Panc1 (cell line): ENCODE measurements at places on chromosomes 2 and 18.

DNA sequence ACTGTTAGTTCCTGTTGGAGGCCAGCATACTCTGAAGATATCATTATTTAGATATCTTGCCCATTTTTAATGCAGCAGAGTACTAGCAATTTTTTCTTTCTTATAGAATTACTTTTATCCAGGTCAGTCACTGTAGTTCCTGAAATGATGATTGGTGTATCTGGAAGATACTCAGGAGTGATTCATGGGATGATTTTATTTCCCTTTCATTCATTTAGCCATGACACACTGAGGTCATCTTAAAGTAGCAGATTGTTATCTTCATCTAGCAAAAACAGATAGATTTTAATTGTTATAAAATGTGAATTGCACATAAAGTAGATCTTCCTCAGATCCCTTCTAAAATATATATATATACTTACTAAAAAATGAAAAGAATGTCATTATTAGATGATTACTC, 109.1 kb downstream of the PIK3C3 start:
- no peak overlapping the region for H3K4me3 ChIP-seq
- H3K4me1 ChIP-seq: no peaks in the 10 kb centered on the region
- no peak for DNase-seq
- no peaks in the 10 kb centered on the region for H3K36me3 ChIP-seq
- H3K27ac ChIP-seq: no peak overlapping the region

DNA sequence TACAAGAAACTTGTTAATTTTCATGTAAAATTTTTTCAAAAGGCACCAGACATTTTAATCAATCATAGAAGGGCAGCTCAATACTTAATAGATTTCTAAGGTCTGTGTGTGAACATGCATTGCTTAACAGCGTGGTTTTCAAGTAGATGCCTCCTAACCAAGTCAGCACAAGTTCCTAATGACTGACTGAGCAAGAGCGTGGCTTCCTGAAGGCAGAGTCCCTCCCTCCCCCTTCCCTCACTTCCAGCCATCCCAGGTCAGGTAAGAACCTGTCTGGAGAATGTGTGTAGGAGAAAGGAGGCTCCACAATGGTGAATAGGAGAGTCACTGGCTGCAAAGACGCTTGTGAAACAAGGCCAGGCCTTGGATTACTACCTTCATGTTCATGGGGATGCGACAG, 33.5 kb upstream of the DAPL1 start:
- H3K4me1 ChIP-seq: no peaks in the 10 kb centered on the region
- no peak for DNase-seq
- no peaks in the 10 kb centered on the region for H3K36me3 ChIP-seq
- no peak overlapping the region for H3K27ac ChIP-seq
- no peak overlapping the region for H3K4me3 ChIP-seq

DNA sequence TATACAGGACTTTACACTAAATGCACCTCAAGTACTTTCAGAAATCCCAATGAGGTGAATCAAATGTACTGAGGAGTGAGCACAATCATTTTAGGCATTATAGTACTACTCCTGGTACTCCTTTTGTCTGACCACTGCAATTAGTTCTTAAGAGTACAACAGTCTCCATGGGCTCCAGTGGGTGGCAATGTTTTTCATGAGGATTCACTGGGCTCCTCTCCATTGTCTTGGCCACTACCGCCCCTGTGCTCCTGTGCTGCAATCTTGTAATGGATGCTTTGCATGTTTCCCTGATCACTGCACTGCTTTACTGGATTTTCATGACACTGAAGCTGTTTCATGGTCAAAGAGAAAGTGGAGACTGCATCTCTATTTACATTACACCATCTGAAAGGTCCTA, 268.5 kb upstream of the ZSWIM2 start:
- no peaks in the 10 kb centered on the region for H3K27me3 ChIP-seq
- no peaks in the 10 kb centered on the region for H3K4me1 ChIP-seq
- no peaks in the 10 kb centered on the region for H3K36me3 ChIP-seq
- no peak for DNase-seq

DNA sequence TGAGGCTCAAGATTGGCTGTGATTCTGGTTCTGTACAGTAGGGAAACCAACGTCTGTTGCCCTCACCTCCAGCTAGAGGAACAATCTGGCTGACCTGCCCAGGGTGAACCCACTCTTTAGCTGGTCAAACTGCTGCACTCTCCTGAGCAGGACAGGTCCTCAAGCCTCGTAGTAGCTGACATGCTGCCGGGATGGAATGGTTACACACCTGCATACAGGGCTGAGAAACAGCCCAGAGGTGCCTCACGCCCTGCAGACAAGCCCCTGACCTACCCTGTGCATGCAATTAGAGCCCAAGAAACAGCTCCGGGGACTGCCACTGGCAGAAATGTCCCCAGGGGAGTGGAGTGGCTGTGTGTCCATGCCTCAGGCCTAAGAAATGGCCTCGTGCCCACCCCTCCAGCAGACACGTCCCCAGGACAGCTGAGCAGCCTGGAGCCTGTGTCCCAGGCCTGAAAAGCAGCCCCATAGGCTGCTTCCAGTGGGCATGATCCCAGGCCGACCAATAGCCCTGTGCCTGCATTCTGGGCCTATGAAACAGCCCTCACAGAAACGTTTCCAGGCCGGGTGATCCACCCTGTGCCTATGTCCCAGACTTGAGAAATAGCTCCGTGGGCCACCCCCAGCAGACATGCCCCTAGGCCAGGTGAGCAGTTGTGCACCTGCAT, 25.4 kb downstream of the BOLL start:
- no peaks in the 10 kb centered on the region for H3K36me3 ChIP-seq
- H3K27me3 ChIP-seq: no peaks in the 10 kb centered on the region
- H3K4me3 ChIP-seq: no peak overlapping the region
- H3K27ac ChIP-seq: no peak overlapping the region

GRCh38 chr2:178270338-178270737, 76.0 kb downstream of the OSBPL6 start:
- no peak overlapping the region for H3K4me3 ChIP-seq
- no peak overlapping the region for H3K27ac ChIP-seq
- DNase-seq: no peak
- H3K4me1 ChIP-seq: no peaks in the 10 kb centered on the region
- H3K36me3 ChIP-seq: no peaks in the 10 kb centered on the region

- H3K27me3 ChIP-seq: no peaks in the 10 kb centered on the region
- no peak overlapping the region for H3K4me3 ChIP-seq
- DNase-seq: no peak
- H3K27ac ChIP-seq: peak overlapping the region; percentile 79
Observed at GRCh38 chr2:233486357-233486756, 80.2 kb downstream of the USP40 start.

DNA sequence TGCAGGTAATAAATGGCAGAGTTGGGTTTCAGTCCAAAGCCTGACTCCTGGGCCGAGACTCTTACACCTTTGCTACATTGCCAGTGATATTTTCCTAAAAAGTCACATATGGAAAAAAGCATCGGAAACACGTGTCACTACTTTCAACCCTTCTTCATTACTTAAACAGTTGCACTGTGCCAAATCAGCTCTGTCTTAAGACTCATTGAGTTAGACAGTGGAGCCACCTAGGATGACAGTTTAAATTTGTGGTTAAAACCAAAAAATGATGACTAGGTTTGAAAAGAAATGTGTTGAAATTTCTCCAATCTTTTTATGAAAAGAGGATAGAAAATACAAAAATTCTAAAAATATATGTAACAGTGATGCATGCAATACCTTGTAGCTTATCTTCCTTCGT, 97.5 kb downstream of the TMEM247 start:
- DNase-seq: no peak
- H3K4me1 ChIP-seq: no peaks in the 10 kb centered on the region
- no peak overlapping the region for H3K27ac ChIP-seq
- H3K36me3 ChIP-seq: no peaks in the 10 kb centered on the region
- no peaks in the 10 kb centered on the region for H3K27me3 ChIP-seq

DNA sequence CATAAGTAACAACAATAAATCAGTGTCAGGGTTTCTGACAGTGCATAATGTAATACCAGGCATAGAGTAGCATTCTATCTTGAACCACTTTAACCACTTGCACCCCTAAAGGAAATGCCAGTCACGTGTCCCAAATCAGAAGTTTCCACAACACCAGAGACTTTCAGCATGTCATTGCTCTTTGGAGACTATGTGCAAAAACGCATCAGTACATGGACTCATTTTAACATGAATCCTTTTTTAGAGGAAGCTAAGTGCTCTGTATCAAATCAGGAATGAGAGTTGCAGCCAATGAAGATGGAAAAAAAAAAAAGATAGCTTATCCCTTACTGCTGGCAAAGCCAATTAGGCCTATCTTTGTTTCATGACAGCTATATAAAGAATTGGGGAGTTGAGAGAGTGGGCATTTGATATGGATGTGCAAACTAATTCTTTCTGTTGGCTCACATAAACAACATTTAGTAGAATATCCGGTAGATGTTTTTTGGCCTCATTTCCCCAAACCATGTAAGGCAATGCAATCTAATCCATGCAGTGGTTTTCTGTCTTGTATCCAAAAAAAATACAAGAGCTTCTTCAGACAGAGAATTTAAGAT, 353.1 kb downstream of the IRS1 start:
- no peak overlapping the region for H3K4me3 ChIP-seq
- no peaks in the 10 kb centered on the region for H3K4me1 ChIP-seq
- no peak for DNase-seq
- no peaks in the 10 kb centered on the region for H3K27me3 ChIP-seq

GRCh38 chr2:216619411-216620393, 13.5 kb upstream of the IGFBP2 start:
- DNase-seq: no peak
- no peaks in the 10 kb centered on the region for H3K4me1 ChIP-seq
- no peak overlapping the region for H3K4me3 ChIP-seq
- no peak overlapping the region for H3K27ac ChIP-seq
- no peaks in the 10 kb centered on the region for H3K27me3 ChIP-seq
- H3K36me3 ChIP-seq: no peaks in the 10 kb centered on the region

DNA sequence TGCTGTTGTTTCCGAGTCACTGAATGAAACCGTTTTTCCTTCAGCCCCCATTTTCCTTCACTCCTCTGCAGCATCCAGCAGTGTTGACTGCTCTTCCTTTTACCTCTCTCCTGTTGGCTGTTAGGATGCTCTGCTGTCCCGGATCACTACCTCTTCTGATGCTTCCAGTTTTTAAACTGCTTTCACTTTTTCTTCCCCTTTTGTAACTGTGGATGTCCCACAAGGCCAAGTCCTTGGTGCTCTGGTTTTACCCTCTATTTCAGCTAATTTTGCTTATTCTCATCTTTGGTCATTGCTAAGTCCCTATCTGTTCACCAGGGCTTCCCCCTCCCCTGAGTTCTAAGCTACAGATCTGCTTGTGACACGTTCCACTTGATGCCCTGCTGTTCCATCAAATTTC, 39.4 kb upstream of the MAP4K3 start:
- no peaks in the 10 kb centered on the region for H3K27me3 ChIP-seq
- H3K36me3 ChIP-seq: no peaks in the 10 kb centered on the region
- no peaks in the 10 kb centered on the region for H3K4me1 ChIP-seq
- H3K4me3 ChIP-seq: no peak overlapping the region
- H3K27ac ChIP-seq: no peak overlapping the region
- no peak for DNase-seq

GRCh38 chr2:68193144-68193543, 35.5 kb downstream of the PNO1 start:
- no peak for DNase-seq
- no peaks in the 10 kb centered on the region; the same call in 1 of the 2 replicates for H3K36me3 ChIP-seq
- H3K4me3 ChIP-seq: no peak overlapping the region
- no peaks in the 10 kb centered on the region for H3K27me3 ChIP-seq
- H3K4me1 ChIP-seq: peaks cover 30% of the 10 kb centered on the region
- no peak overlapping the region for H3K27ac ChIP-seq

GRCh38 chr18:8300751-8301410, 308.4 kb upstream of the RAB12 start:
- H3K27me3 ChIP-seq: no peaks in the 10 kb centered on the region
- H3K4me1 ChIP-seq: no peaks in the 10 kb centered on the region
- H3K36me3 ChIP-seq: no peaks in the 10 kb centered on the region
- H3K4me3 ChIP-seq: no peak overlapping the region
- DNase-seq: no peak

GRCh38 chr2:175742367-175742766, 259.7 kb downstream of the LNPK start:
- no peaks in the 10 kb centered on the region for H3K27me3 ChIP-seq
- DNase-seq: no peak
- H3K4me1 ChIP-seq: no peaks in the 10 kb centered on the region
- no peak overlapping the region for H3K27ac ChIP-seq
- H3K36me3 ChIP-seq: no peaks in the 10 kb centered on the region

DNA sequence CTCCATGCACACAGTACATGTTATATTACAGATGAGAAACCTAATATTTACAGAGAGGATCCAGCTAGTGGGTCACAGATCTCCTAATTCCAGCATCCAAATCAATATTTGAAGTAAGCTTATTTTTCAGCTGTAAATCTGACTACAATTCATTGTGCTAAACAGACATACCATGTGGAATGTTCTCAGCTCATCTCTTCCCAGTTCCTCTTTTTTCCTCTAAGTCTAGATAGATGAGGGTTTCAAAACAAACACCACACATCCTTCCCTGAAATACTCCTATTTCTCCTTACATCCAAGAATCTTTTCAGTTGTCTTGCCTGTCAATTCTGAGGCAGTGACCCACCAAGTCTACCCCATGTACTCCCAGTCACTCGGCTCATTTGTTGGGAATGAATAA, 200.7 kb upstream of the PIK3C3 start:
- no peak overlapping the region for H3K4me3 ChIP-seq
- DNase-seq: no peak

GRCh38 chr2:20649976-20650375, 922 bp downstream of the HS1BP3 start:
- H3K27ac ChIP-seq: peak overlapping the region; percentile 78
- peak overlapping the region; percentile 87 for H3K4me3 ChIP-seq
- H3K27me3 ChIP-seq: no peaks in the 10 kb centered on the region
- no peaks in the 10 kb centered on the region for H3K36me3 ChIP-seq
- H3K4me1 ChIP-seq: peaks cover 9% of the 10 kb centered on the region

GRCh38 chr2:219542931-219543595, 546 bp downstream of the CHPF start:
- H3K27me3 ChIP-seq: no peaks in the 10 kb centered on the region
- H3K36me3 ChIP-seq: 0 out of 2 replicates have a peak, but pooled peaks cover 2% of the 10 kb centered on the region
- no peak for DNase-seq
- no peak overlapping the region; the same call in 1 of the 2 replicates for H3K27ac ChIP-seq
- H3K4me3 ChIP-seq: peak overlapping the region; percentile 70

- no peaks in the 10 kb centered on the region for H3K4me1 ChIP-seq
- no peaks in the 10 kb centered on the region for H3K36me3 ChIP-seq
- no peak overlapping the region for H3K27ac ChIP-seq
- DNase-seq: no peak
Observed at GRCh38 chr2:5594249-5594695, 97.9 kb upstream of the SOX11 start.

GRCh38 chr18:23719634-23720201, 30.5 kb downstream of the LAMA3 start:
- H3K4me3 ChIP-seq: no peak overlapping the region
- H3K4me1 ChIP-seq: peaks cover 16% of the 10 kb centered on the region
- no peaks in the 10 kb centered on the region for H3K27me3 ChIP-seq
- H3K27ac ChIP-seq: 0 out of 2 replicates have a peak overlapping the region, but pooled peaks have one; percentile 12
- H3K36me3 ChIP-seq: no peaks in the 10 kb centered on the region
